ENCODE measurements at places on chromosomes 5 and 9. TPM values are rescaled to one million over a fixed set of nuclear protein-coding genes. Genes with fewer than 3 reads are reported as not detected.

TMEM174 gene
- total RNA-seq = not detected

GNE gene
- total RNA-seq = 21.2 TPM

ADAMTS6 gene
- total RNA-seq = 7.1 TPM

CCNJL gene
- 2.6 TPM for total RNA-seq

GRCh38 chr5:174295702-174296436 lies 250.4 kb downstream of the NSG2 start:
- DNase-seq = no peak
- no peaks in the 10 kb centered on the region for H3K4me1 ChIP-seq
- H3K27ac ChIP-seq = no peak overlapping the region
- H3K4me3 ChIP-seq = no peak overlapping the region

DNA sequence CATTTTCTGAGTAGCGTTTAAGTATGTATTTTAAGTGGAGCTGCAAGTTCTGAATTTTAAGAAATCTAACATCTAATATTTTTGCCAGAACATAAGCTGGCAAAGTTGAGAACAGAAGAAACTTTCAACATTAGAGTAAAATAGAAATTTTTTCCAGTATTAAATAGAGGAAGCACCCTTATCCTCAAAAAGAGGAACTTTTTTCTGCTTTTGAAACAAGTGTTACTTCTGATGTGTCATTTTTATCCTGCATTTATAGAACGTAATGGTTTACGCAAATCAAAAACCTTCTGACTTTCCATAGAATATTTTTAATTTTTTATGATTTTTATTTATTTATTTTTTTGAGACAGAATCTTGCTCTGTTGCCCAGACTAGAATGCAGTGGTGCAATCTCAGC lies 21.8 kb downstream of the ZBED3 start:
- H3K27me3 ChIP-seq = no peaks in the 10 kb centered on the region
- no peaks in the 10 kb centered on the region for H3K4me1 ChIP-seq
- DNase-seq = no peak
- H3K36me3 ChIP-seq = peaks cover 3% of the 10 kb centered on the region

DNA sequence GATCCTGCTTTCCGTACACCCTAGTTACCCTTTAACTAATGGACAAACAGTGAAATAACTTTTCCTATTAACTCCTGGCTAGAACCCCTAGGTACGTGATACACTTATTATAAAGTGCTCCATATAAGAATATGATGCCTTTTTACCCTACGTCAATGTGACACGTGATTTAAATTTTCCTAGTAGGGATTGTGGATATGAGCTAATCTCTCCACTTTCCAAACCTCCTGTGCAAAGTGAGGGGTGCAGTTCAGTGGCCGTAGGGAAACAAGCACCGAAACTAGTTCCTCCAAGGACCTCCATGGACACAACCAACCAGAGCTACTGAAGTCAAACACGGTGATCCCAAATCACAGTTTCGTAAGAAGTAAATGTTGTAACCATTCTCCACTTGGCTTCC lies 19.3 kb downstream of the NFIB start:
- H3K36me3 ChIP-seq = no peaks in the 10 kb centered on the region
- no peak overlapping the region for H3K4me3 ChIP-seq
- H3K4me1 ChIP-seq = peaks cover 6% of the 10 kb centered on the region
- H3K27ac ChIP-seq = no peak overlapping the region

DNA sequence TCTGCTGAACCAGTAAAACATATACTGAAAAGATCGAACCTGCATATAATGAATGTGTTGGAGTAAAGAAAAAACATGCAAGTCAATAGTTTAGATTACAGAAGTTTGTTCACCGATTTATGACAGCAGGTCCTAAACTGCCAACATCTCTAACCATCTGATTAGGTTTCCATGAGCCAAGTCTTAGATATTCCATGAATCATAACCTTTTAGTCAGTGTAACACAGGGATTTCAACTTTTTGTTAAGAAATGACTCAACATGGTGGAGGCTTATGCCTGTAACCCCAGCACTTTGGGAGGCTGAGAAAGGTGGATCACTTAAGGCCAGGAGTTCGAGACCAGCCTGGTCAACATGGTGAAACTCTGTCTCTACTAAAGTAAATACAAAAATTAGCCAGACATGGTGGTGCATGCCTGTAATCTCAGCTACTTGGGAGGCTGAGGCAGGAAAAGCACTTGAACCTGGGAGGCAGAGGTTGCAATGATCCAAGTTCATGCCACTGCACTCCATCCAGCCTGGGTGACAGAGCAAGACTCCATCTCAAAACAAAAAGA lies 38.7 kb downstream of the APC start:
- no peaks in the 10 kb centered on the region for H3K27me3 ChIP-seq
- no peaks in the 10 kb centered on the region for H3K36me3 ChIP-seq
- no peak for DNase-seq
- H3K4me1 ChIP-seq = no peaks in the 10 kb centered on the region

DNA sequence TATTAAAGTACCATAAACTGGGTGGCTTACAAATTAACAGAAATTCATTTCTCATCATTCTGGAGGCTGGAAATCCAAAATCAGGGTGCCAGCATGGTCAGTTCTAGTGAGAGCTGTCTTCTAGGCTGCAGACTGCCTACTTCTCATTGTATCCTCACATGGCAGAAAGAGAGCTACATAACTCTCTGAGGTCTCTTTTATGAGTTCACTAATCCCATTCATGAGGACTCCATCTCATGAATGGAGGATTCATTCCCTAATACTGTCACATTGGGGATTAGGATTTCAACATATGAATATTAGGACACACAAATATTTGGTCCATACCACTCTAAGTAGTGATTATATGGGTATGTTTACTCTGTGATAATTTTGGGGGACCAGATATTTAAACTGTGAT lies 84.0 kb downstream of the ERP44 start:
- no peak overlapping the region for H3K4me3 ChIP-seq
- DNase-seq = no peak
- no peaks in the 10 kb centered on the region for H3K36me3 ChIP-seq
- no peaks in the 10 kb centered on the region for H3K27me3 ChIP-seq

DNA sequence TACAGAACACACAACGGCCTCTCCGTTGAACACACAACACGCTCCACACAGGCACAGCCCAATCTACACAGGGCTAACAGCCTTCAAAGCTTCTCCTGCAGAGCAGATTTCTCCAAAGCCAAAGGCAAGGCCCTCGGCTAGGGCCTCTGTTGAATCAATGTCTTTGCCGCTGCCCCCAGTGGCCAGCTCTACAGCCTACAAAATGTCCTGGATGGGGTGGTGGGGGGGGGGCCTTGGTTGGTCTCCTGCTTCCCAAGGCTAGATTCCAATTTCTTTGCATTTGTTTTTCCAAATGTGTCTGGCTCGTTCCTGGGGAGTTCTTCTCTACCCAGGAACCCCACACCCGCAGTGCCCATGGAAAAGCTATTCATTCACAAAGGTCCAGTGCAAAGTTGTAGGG lies 167.2 kb downstream of the PAX5 start:
- no peaks in the 10 kb centered on the region for H3K4me1 ChIP-seq
- H3K27ac ChIP-seq = no peak overlapping the region
- H3K27me3 ChIP-seq = no peaks in the 10 kb centered on the region
- no peaks in the 10 kb centered on the region for H3K36me3 ChIP-seq

DNA sequence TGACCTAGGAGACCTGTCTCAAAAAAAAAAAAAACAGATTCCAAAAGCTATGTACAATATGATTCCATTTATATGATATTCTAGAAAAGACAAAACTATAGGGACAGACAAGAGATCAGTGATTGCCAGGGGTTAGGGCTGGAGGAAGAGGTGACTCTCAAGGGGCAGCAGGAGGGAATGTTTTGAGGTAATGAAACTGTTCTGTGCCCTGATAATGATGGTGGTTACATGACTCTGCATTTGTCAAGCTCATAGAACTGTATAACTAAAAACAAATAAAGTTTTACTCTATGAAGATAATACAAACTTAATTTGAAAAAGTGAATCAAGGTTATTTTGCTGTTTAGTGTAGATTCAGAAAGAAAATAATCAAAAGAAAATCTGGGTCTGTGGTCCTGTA lies 125.3 kb upstream of the IQGAP2 start:
- no peak for DNase-seq
- H3K4me1 ChIP-seq = no peaks in the 10 kb centered on the region
- no peak overlapping the region for H3K27ac ChIP-seq
- H3K27me3 ChIP-seq = no peaks in the 10 kb centered on the region
- no peak overlapping the region for H3K4me3 ChIP-seq

DNA sequence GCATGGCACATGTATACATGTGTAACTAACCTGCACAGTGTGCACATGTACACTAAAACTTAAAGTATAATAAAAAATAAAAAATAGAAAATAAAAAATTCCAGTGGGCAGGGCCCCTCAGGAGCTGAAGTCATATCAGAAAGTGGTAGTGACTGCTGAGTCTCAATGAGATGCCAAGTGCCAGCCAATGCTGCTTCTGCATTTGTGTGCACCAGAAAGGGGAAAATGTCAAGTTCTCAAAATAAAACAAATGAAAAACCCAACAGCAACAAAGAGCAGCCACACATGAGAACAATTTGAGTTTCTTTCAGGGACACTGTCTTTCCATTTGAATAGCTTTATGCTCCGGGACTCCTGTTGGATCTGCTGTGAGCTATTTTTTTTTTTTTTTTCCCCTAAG lies 117.2 kb upstream of the CCDC112 start:
- H3K27me3 ChIP-seq = no peaks in the 10 kb centered on the region
- no peak overlapping the region for H3K27ac ChIP-seq
- no peaks in the 10 kb centered on the region for H3K4me1 ChIP-seq
- no peaks in the 10 kb centered on the region for H3K36me3 ChIP-seq
- DNase-seq = no peak
- H3K4me3 ChIP-seq = no peak overlapping the region
